ENCODE measurements at places on chromosomes 7 and 10.

GRCh38 chr7:120337308-120337907, 64.4 kb downstream of the KCND2 start:
- peak; percentile 3 for DNase-seq

DNA sequence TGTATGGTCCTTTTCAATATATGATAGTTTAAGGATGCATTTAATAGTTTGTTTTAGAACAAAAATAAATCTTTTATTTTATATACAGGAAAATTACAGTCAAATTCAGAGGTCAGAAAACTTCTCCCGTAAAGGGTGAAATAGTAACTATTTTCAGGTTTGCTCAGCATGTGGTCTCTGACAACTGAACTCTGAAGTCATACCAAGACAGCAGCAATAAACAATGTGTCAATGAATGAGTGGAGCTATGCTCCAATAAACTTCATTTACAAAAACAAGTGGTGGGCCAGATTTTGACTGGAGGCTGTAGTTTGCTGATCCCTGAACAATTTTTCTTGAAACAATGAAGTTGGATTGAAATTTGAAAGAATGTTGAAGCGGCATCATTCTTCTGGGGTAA, 123.6 kb downstream of the ZNF248 start:
- no peak for DNase-seq

GRCh38 chr7:18265611-18266281, 229.8 kb upstream of the HDAC9 start:
- DNase-seq, result no peak

- DNase-seq, result no peak
These were observed 73.7 kb downstream of the CTBP2 start for GRCh38 chr10:125086691-125087090.

GRCh38 chr7:100546129-100546925, 7.3 kb downstream of the AGFG2 start:
- DNase-seq, result no peak

GRCh38 chr10:77889277-77889903, 37.2 kb downstream of the DLG5 start:
- DNase-seq, result no peak

DNA sequence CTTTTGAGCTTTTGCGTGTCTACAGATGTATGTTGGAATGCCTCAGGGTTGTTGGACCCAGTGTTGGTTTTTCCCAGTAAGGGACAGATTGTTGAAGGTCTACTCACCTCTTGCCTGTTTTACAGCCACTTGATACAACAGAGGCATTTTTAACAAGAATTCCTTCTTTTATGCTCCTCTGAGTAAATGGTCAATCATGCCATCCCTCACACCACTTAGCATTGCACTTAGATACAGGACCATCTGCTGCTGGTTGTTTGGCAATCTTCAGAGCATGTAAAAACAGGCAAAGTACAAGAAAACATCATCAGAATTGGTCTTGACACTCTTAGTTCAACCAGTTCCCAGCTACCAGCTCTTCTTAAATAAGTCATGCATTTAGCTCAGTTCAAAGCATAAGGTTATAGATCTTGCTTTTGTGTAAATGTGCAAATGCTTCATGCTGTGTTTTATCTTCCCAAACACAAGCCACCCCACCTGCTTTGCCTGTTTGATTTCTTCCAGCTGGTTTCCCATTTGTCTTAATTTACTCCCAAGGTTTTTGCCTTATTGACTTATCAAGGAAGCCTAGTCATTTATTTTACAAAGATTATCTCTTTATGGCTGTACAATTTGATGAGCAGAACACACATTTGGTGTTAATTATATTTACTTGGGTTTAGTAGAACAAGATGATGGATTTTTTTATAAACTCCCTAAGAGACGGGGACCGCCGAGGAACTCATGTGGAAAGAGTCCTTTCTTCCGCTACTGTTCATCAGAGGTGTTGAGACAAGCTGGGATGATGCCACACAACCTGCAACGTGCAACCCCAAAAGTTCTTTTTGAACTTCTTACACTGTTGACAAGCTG, 136.6 kb downstream of the AHR start:
- DNase-seq, result no peak
